Activated T-cell treated with anti-CD3 and anti-CD28 coated beads for 48 hours (primary cell): ENCODE measurements at places on chromosomes 6 and 20.

DNA sequence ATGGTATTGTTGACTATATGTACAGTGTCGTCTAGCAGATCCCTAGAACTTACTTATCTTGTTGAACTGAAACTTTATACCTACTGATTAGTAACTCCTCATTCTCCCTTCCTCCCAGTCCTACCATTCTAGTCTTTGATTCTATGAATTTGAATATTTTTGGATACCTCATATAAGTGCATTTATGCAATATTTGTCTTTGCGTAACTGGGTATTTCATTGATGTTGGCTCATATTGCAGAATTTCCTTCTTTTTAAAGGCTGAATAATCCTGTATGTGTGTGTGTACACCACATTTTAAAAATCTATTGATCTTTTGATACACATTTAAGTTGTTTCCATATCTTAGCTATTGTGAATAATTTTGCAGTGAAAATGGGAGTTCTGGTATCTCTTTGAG, 119.9 kb downstream of the SOX4 start:
- no peak for DNase-seq

GRCh38 chr6:36976007-36976264, 10.1 kb downstream of the MTCH1 start:
- DNase-seq, result no peak

GRCh38 chr6:108868647-108869046, 20.4 kb downstream of the ARMC2 start:
- DNase-seq, result no peak

GRCh38 chr6:53458105-53458866, 86.6 kb downstream of the GCLC start:
- DNase-seq, result no peak

GRCh38 chr20:48791666-48792071, 36.1 kb downstream of the PREX1 start:
- DNase-seq, result no peak

DNA sequence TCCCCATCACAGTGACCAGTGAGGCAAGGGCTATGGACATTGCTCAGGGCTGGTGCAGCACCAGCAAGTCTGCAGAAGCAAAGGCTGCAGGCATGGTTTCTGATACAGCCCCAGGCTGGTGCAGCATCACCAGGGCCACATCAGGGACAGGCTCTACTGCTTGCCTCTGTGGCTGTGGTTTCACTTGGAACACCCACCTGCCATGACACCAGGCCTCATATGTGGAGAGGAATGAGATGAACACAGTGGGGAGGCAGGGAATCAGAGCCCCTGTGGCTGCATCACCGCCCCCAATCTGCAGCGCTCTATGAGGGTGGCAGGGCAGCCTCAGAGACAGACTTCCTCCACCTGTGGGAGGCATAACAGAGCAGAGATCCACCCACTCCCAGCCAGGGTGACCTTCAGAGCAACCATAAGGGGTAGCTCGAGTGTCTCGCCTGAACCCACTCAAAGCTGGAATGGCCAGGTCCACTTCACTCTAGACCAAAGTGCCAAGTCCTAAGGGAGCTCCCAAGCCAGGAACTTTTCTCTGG, 7.9 kb downstream of the RING1 start:
- DNase-seq, result no peak

DNA sequence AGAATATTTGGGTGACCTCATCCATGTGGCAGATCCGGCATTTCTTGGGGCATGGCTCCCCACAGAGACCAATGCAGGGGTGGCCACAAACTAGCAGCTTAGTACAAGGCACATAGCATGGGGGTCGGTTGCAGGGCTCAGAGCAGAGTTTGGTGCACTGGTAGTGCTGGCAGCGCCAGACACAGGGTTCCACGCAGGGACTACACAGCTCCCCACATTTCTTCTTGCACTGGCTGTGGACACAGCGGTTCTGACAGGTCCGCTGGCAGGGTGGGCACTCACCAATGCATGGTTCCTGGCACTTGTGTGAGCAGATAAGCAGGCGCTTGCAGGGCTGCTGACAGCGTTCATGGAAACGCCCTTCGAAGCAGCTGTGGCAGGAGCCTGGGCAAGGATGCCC, 29.1 kb downstream of the DDX27 start:
- no peak for DNase-seq

- no peak for DNase-seq
Measured at GRCh38 chr20:17783671-17784070, 83.9 kb downstream of the BANF2 start.

GRCh38 chr6:85435851-85436250, 14.0 kb upstream of the NT5E start:
- no peak for DNase-seq
